HT-29 (cell line): ENCODE measurements at places on chromosomes 11 and 22. TPM values are rescaled to one million over a fixed set of nuclear protein-coding genes. Genes with fewer than 3 reads are reported as not detected.

Gene ZNF214
- 1.8 and 2.5 TPM in 2 replicates for total RNA-seq

Gene ABCG4
- total RNA-seq: not detected in 2 replicates

- no peak for DNase-seq
These were observed 1.1 kb upstream of the DDX6 start for GRCh38 chr11:118791961-118792569.

Gene OR8D4
- not detected in 2 replicates for total RNA-seq

Gene TSGA10IP
- total RNA-seq: not detected in 2 replicates

DNA sequence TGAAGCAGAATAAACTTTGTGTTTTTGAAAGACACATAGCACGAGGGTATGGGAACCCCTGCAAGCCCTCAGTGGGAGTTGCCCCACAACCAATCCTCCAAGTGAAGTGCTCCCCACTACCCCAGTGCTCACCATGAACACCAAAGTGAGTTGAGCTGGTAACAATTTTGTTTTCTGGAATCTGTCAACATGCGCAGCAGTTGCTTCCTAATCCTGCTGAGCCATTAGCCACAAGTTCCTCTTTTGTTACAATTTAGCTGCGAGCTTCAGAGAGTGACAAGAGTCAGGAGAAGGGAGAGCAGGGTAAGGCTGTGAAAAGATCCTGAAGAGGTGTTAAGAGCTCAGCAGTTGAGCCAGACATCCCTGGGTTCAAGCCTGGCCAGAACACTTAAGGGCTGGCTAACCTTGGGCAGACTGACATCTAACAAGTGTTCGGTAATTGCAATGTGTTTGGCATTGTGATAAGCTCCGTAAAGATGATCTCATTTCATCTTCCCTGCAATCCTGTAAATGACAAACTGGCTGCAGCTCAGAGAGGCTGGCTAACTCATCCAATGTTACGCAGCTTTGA is 24.1 kb upstream of the ASPHD2 start:
- DNase-seq: no peak

Gene TMEM45B
- 35.7 and 52.9 TPM in 2 replicates for total RNA-seq

Gene C22orf42
- not detected in 2 replicates for total RNA-seq

- DNase-seq: no peak
These were observed 36.7 kb downstream of the SPATA19 start for GRCh38 chr11:133808393-133809140.

Gene TRIM29
- total RNA-seq: 172 and 226 TPM in 2 replicates

DNA sequence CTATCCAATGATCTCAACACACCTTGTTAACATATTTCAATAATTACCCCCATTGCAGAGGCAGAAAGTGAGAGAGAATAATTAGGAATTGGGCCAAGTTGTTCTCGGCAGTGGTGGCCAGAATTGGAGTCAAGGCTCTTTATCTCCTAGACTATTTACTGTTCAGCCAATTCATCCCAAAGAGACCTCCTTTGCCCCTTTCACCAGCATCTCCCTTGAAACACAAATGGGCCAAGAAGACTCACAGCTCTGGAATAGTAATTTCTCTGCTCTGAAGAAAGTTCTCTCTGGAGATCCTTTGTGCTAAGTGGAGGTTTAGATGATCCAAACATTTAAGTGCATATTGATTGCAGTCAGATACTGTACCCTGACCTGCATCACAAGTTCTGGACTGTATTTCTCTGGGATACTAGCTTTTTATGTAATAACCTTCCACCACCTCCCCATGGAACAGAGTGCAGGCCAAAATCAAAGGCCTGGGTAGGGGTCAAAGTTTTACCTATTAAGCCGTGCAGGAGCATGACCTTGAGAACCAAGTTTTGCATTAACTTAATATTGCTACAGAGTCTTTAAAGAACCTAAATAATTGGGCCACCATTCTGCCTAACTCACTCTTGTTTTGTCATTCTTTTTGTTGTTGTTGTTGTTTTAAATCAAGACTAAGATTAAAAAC is 19.6 kb upstream of the CADM1 start:
- DNase-seq: no peak
